ENCODE measurements at places on chromosomes 7 and 10.
A peak's percentile ranks its signal among the peaks of the same experiment; 100 is the strongest.

GRCh38 chr10:84392181-84392580 lies 63.8 kb downstream of the CCSER2 start:
- no peak for DNase-seq

GRCh38 chr7:138661069-138661635 lies 40.0 kb downstream of the SVOPL start:
- no peak for DNase-seq

- DNase-seq: no peak
Measured at GRCh38 chr7:150755473-150756099, 18.4 kb downstream of the GIMAP5 start.

GRCh38 chr7:90594751-90595317 lies 1.3 kb upstream of the CDK14 start:
- DNase-seq: no peak

- DNase-seq: no peak
Measured at GRCh38 chr10:35545878-35546590, 59.1 kb upstream of the GJD4 start.

DNA sequence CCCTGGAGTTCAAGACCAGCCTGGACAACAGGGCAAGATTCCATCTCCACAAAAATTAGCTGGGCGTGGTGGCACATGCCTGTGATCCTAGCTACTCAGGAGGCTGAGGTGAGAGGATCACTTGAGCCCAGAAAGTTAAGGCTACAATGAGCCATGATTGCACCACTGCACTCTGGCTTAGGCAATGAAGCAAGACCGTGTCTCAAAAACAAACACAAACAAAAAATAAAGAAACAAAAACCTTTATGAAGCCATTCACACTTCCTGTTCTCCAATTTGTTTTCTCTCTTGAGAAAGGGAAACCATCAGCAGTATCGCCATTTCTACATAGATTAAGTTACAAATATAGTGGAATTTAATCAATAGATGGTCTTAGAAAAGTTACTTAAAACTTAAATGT lies 19.8 kb downstream of the YME1L1 start:
- no peak for DNase-seq

DNA sequence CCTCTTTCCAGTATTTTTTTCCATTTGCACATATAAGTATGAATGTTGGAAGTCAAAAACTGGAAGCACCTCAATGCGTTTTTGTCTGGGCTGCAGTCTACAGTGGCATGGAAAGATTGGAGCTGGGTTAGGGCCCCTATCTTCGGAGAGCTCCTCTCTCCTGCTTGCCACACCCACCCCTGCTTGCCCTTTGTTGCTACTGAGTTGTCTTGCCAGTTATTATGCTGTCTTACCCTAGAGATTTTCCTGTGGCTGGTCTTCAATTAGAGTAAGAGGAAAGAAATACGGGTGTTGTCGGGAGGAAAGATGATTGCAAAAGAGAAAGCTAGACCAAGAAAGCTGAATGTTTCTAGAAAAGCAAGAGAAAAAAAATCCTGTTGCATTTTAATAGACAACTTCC lies 228.9 kb upstream of the CELF2 start:
- no peak for DNase-seq

DNA sequence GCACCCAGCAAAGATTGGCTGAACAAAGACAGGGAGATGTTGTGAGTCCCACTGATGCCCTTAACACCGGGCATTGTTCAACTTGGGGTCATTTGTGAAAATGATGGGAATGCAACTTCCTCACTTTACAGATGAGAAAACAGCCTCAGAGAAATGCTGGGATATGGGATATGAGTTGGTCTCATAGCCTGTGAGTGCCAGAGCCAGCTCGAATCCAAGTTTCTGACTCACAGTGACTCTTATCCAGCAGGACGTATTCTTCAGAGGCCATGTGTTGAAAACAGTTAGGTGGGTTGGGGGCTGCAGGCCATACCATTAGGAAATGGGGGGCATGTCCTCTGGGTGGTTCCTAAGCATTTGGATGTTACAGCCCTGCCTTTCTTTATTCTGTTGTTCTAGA lies 45.2 kb downstream of the KIAA1217 start:
- no peak for DNase-seq

GRCh38 chr7:1911571-1911970 lies 241.5 kb downstream of the ELFN1 start:
- no peak for DNase-seq

DNA sequence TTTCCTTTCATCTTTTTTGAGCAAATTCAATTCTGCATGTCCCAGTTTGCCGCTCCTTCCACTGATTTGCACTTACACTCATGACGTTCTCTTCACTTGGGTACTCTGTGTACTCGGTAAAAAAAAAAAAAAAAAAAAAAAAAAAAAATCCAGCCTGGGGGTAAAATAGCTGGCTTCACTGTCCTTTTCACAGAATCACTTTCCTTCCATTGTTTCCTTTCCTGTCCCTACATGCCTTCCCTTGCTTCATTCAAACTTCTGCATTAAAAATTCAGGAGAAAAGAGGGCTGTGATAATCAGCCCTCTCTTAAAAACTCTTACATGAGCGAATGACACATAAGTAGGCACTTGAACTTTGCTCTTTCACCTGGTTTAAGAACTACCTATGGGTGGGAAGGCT lies 8.7 kb downstream of the ANKRD1 start:
- DNase-seq: no peak

GRCh38 chr10:88471899-88472298 lies 111.2 kb downstream of the RNLS start:
- DNase-seq: no peak

DNA sequence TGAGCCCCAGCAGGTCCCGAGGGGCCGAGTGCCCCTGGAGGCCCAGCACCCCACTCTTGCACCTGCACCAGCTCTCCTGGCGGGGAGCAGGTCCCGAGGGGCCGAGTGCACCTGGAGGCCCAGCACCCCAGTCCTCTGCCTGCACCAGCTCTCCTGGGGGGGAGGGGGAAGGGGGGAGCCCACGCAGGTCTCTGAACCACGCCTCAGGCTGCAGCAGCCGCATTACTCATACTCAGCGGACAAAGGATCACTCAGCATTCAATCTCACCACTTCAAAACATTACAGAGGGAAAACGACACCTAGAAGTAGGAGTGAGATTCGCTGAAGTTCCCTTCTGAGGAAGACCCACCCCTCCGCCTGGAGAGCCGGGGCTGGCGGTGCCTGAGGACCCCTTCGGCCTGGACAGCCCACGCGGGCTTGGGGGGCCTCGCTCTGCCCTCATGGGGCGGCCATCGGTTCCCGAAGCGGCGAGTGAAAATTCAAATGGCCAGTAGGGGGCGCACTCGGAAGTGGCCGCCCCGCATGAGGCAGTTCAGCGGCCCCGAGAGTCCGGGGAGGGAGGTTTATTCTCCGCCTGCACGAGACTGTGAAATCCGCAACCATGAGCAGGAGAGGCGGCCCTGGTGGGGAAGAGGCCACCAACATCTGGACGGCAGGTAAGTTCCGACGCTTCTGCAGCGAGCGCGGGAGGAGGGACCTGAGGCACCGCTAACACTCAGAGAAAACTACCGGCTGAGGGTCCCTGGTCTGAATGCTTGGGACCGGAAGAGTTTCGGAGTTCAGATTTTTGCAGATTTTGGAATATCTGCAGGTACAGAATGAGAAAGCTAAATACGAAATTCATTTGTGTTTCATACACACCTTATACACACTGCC lies 1.1 kb upstream of the GPER1 start:
- peak; percentile 56 for DNase-seq

DNA sequence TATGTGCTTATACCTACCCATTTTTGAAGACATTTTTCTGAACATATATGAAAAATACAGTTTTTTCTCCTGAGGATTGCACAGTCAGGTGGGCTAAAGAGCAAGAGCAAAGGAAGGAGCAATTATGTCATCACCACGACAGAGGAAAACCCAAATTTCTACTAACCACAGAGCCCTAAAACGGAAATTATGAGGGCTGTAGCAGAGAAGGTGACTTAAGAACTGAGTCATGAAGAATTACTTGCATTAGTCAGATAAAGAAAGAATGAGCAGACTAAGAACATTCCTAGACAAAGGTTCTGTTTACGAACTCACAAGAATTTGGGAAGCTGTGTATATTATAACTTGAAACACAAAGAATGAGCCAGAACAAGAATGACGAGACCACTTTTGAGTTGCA lies 974.4 kb downstream of the NXPH1 start:
- DNase-seq: no peak

DNA sequence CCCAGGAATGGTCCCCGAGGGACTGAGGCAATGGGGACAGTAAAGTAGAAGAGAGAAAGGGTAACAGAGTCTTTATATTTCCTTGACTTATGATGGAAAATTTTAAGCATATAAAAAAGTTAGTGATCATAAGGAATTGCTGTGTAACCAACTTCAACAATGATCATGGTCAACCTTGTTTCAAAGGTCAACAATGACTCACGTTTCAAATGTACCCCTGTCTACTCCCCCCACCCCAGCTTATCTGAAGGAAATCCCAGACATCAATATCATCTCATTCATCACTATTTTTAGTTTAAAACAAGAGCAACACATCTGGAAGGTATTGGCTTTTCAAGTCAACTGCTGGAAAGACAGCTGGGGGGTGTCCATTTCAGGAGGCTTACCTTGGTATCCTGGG lies 92.9 kb downstream of the SMURF1 start:
- no peak for DNase-seq

GRCh38 chr10:14601872-14602725 lies 172.6 kb downstream of the FAM107B start:
- peak; percentile 34 for DNase-seq

DNA sequence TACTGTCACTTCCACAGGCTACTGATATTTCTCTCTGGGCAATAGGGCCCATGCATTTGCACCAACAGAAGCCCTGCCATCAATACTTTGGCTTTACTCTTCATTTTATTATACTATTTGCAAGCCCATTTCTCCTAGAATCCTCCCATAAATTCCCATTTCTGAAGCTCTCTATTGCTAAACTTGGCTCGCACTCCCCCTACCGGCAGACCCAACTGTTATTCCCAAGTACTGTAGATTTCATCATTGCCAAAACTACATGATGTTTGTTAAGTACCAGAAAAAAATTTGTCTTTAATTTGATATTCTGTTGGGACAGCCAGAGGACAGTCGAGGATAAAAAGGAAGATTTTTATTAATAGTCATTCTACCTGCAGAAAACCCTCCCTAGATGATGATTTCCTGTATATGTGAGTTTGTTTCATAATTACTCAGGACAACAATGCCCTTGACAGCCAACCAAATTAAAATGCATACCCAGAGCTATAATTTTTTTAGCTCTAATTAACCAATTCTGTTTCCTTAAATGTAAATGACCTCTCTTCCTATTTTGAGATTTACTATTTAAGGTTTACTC lies 298.6 kb downstream of the REEP3 start:
- no peak for DNase-seq

DNA sequence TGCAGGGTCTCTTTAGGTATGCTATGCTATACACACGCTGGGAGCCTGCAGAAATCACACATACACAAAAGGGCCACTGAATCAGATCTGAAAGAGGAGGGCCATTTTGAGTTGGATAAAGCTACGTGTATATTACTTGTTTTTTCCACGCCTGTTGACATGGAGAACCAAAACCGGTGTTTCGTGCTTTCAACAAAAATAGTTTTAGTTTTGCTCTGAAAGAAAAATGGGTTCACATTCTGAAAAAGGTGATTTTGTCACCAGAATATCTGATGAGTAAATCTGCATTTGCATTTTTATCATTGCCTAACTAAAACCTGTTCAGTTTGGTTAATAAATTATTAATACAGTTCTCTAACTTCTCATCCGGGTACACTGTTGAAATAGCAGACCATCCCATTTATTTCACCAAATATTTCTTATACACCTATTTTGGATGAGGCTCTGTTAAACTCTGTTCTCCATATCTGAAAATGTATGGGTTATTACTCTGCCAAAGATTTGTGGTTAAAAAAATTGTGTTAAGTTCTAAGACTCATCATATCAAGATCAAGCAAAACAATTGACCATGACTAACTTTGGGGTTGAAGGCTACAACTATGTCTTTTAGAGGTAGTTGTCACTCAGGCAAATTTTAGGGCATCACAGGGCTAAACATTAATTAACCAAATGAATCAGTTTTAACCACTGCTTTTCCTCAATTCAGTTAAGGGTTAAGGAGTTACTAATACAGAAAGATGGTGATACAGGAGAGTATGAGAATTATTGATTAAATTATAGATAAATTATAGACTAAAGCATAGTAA lies 101.2 kb upstream of the RPA3 start:
- no peak for DNase-seq

DNA sequence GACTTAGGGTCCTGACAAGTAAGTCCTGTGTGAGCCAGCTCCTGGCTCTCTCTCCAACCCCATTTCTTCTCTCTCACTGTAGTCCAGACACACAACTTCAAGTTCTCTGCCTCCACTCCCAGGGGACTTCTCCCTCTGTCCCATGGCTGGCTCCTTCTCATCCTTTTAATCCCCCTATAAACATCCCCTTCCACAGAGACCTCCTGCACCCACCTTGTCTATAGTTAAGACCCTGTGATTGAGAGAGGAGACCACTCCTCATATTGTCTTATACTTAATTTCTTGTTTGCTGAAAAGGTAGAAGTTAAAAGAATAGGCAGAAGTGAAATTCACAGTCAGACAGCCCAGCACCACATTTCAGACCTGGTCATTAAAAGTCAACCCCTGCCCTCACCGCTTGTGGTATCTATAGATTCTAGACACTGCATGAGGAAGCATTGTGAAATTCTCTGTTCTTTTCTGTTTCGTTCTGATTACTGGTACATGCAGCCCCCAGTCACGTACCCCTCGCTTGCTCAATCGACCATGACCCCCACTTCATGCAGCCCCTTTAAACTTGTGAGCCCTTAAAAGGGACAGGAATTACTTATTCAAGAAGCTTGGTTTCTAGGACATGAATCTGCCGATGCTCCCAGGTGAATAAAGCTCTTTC lies 125.6 kb upstream of the FRMD4A start:
- DNase-seq: no peak

- no peak for DNase-seq
Measured at GRCh38 chr7:81159402-81159801, 240.6 kb upstream of the SEMA3C start.

GRCh38 chr7:145434811-145435210 lies 599.0 kb upstream of the TPK1 start:
- no peak for DNase-seq

- DNase-seq: no peak
Measured at GRCh38 chr10:37379991-37380390, 254.6 kb downstream of the ANKRD30A start.

Measured in stimulated activated CD4-positive, alpha-beta T cell treated with anti-CD3 and anti-CD28 coated beads, TNF-alpha, amount 100 ng/mL, for 4 hours (primary cell).